GM12864 (cell line): ENCODE measurements at places on chromosomes 5 and 9.

- DNase-seq, result no peak
Measured at GRCh38 chr9:99506747-99507348, 284.8 kb downstream of the SEC61B start.

DNA sequence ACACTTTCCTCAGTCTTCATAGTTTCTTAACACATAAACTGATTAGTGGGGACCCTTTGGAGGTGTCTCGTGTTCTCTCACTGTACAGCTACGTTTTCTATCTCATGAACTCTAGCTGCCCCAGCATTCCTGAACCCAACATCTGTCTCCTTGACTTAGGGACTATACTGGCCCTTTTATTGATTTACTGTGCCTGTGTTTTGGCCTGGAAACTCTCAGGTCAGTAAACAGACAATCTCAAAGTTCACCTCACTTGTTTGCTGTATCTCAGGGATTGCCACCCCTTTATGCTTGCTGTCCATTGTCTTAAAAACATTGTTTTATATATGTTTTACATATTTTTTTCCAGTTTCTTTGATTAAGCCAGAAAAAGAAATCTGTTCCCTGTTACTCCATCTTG lies 222.8 kb downstream of the FAM170A start:
- DNase-seq, result no peak

DNA sequence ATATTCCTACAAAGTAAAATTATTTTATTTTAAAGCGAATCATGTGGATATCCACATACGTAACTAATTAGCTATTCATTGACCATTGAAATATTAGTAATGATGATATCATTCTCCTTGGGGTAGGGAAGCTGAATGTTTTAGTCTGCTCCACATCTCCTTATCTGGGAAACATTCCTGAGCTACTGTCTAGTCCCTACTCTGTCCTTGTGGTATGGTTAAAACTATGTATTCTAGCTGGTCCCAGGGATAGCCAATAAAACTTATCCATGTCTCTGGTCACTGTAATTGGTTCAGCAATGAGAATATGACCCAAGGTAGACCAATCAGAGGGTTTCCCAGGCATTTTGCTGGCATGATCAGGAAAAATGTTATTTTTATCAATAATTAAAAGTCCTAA lies 76.0 kb upstream of the DAP start:
- no peak for DNase-seq

- no peak for DNase-seq
Measured at GRCh38 chr9:122055701-122056100, 37.4 kb downstream of the TTLL11 start.

- no peak for DNase-seq
Measured at GRCh38 chr5:140113180-140113698, 670 bp upstream of the PURA start.

- no peak for DNase-seq
Measured at GRCh38 chr5:142134331-142135010, 25.9 kb downstream of the NDFIP1 start.

DNA sequence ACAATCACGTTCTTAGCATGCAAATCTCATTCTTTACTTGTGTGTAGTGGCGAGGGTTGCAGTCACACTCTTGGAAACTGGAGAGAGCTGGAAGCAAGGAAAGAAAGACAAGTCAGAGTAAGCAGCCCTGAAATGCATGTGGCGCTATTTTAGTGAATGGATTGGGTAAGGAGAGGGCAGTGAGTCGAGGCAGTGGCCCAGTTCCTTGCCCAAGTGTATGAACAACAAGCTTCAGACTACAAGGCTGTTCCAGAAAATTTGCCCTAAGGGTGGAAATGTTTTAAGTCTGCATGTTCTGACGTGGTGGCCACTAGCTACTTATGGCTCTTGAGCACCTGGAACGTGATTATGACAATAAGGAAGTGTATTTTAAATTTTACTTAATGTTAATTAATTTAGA lies 59.4 kb upstream of the PTPN3 start:
- no peak for DNase-seq

DNA sequence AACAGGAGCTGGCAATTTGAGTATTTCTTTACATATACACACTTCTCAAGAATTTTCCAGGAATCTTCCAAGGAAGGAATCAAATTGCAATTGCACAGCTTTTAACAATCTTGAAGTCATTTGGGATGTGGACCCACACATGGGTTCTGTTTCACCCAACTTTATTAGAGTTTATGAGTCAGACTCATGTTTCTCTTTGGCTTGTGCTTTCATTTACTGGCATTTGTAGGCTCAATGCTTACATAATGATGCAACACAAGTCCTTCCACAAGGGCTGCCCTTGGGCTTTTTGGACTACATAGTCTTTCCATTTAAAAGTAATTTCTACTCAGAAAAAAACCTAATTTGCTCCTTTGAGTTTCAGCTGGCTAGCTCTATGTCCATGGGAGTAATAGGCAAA lies 4.6 kb upstream of the CDC37L1 start:
- no peak for DNase-seq
